Stimulated activated CD8-positive, alpha-beta memory T cell treated with anti-CD3 and anti-CD28 coated beads, Interleukin-4, amount 100 ng/mL, for 48 hours (primary cell): ENCODE measurements at places on chromosomes 6 and 20.

- no peak for DNase-seq
These were observed 20.9 kb downstream of the GPR63 start for GRCh38 chr6:96816301-96816817.

DNA sequence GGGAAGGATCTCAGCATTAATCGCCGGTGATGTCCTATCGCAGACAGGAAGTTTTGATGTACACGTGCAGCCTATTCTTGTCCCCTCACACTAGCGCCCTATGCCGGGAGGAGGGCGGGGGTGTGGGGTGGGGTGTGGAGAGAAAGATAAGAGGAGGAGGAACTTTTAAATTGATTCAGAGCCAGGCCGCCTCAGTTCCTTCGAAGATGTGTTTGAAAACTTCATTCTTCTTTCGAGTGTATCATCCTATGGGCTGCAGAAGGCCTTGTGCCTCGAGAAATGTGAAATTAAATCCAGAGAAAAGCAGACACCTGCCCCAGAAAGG, 2.5 kb upstream of the POU3F2 start:
- no peak for DNase-seq

- DNase-seq, result no peak
These were observed 389.5 kb upstream of the MAP3K7 start for GRCh38 chr6:90976341-90976740.

DNA sequence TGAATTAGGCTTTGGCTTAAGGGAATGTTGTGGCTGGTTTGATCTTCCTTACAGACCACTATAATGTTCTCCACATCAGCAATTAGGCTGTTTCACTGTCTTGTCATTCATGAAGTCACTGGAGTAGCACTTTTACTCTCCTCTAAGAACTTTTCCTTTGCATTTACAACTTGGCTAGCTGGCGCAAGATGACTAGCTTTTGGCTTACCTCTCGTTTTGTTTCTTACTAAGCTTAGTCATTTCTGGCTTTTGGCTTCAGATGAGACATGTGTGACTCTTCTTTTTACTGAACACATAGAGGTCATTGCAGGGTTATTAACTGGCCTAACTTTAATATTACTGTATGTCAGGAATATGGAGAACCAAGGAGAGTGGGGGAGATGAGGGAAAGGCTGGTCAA, 143.2 kb downstream of the PTCHD4 start:
- DNase-seq, result no peak

DNA sequence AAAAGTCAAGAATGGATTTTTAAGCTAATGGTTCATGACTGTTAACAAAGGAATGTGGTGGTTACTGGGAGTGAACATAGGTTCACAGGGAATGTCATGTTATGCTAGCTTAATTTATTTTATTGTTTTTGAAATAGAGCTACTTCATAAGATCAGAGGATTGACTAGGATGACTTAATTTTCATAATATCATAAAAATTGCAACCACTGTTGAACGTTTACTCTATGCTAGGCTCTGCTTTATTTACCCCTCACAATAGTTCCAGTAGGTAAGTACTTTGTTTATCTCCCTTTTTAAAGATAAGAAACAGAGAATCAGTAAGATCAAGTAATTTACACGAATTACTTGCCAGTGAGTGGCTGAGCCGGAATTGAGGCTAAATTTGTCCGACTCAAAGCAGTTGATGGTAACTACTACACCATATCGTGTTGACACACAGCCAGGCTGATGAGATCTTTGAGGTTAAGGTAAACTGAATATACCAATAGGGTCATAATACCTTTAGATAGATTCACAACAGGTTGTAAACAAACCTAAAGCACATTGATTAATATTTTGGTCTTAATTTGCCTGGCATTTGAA, 194.6 kb upstream of the CITED2 start:
- no peak for DNase-seq

GRCh38 chr6:38942965-38943364, 105.6 kb upstream of the GLP1R start:
- DNase-seq, result no peak

DNA sequence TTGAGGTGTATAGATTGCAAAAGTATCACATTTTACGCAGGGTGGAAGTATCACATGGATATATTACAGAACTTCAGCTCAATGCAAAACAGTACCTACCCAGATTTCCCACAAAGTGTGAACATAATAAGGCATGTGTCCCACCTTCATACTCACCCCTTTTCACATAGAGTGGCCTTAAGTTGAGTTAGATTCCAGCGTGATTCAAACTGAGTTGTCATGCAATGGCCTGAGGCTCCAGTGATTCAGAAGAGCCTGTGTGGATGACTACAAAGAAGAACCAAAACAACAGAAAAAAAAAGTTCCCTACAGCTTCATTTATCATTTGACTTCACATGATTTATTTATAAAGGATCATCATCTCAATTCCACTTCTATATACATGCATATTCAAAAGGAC, 309.7 kb downstream of the SLC35F1 start:
- no peak for DNase-seq

DNA sequence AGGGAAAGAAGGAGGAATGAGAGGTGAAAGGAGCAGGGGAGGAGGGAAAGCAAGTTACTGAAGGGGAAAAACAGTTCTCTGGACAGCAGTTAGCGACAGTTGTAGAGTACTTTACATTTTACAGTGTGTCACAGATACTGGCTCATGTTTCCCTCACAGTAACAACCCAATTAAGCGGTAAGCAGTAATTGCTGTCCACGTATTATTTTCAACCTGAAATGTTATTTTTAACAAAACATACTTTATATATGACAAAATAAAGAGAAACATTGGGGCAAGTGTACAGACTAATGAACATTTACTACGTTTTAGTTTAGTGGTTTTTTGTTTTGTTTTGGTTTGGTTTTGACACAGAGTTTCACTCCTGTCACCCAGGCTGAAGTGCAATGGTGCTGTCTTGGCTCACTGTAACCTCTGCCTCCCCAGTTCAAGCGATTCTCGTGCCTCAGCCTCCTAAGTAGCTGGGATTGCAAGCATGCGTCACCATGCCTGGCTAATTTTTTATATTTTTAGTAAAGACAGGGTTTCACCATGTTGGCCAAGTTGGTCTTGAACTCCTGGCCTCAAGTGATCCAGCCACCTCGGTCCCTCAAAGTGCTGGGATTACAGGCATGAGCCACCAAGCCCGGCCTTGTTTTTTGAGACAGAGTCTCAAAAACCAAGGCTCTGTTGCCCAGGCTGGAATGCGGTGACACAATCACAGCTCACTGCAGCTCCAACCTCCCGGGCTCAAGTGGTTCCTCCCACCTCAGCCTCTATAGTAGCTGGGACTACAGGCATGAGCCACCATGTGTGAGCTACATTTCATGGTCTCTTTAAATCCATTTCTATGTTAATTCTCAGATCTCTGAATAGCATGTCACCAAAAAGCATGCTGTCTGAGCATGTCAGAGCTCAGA, 22.6 kb upstream of the BTN3A2 start:
- no peak for DNase-seq

GRCh38 chr6:67009818-67010217, 1302.8 kb upstream of the EYS start:
- no peak for DNase-seq

- no peak for DNase-seq
These were observed 128.7 kb downstream of the SIM1 start for GRCh38 chr6:100335991-100336390.

DNA sequence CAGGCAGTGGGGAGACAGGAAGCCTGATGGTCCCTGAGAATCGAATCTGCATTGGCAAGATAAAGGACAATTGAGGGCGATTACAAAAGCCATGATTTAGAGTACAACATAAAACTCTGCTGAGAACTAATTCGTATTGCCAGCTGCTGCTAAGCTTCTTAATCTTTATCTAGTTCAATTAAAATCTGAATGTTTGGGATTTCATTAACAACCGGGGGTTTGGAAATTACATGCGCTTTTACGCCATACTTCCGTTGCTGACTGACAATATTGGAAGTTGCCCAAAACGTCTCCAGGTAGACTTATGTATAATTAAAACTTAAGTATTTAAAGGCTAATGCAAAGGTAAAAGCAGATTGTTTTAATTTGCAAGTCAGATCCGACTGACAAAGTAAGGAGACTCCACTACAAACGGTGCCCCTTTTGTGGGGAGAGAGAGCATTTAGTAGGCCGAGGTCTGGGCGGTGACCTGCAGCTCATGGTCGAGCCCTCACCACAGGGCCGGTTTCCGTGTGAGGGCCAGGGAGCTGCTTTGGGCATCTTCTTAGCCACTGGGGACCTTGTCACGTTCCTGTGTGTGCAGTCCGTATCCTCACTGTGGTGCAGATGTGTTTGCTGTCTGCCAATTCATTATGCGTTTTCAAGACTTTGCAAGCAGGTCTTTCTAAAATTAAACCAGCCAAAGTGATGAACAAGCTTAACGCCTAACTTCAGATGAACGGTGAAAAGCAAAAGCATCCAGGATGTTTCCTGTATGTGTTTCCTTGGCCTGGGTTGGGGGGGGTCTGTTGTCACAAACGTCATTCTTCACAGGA, 49.9 kb downstream of the CDH4 start:
- no peak for DNase-seq
